WTC11 (cell line): ENCODE measurements at places on chromosomes 3 and 15.
A peak's percentile ranks its signal among the peaks of the same experiment; 100 is the strongest.

- no peak for DNase-seq
Observed at GRCh38 chr3:24145981-24146822, 201.1 kb downstream of the NR1D2 start.

DNA sequence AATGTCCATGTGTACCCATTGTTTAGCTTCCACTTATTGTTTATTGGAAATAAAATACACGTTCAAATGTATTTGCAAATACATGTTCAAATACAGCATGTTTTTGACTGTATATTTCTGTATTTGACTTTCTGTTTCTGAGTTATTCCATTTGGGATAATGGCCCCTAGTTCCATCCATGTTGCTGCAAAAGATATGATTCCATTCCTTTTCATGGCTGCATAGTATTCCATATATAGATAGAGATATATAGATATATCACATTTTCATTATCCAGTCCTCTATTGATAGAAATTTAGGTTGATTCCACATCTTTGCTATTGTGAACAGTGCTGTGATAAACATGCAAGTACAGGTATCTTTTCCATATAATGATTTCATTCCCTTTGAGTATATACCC is 241.4 kb upstream of the SOX2 start:
- DNase-seq = no peak

- DNase-seq = no peak
Observed at GRCh38 chr15:50353251-50353974, 1.6 kb downstream of the GABPB1 start.

DNA sequence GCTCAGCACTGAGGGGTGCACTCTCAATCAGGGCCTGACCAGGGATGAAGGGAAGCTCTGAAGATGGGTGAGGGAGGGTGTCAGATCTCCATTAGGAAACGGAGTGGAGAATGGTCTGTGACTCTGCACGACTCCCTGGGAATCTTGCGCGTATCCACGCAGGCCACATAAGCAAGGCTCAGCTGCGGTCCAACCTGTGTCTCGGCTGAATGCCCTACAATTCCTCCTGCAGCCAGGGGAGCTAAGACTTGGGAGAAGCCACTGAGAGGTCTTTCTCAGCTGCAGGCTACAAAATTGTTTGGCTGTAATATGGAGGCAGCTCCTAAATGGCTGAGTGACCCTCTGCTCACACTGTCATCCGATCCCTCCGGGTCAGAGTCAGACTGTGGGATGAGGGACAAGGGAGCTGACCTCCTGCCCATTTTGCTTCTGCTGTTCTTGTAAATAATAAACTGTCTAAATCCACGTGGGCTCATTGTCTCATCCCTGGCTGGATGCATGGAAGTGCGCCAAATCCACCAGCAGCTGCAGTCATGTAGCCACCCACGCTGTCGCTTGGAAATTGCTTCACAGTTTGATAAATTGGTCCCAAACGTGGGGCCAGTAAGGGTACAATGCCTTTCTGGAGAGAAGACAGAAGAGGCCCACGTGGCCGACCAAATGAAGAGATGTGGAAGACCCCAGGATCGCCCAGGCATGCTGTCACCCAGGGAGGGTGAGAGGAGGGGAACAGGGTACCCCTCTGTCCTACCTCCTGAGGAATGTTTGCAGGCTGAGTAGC is 30.5 kb downstream of the ALS2CL start:
- no peak for DNase-seq

DNA sequence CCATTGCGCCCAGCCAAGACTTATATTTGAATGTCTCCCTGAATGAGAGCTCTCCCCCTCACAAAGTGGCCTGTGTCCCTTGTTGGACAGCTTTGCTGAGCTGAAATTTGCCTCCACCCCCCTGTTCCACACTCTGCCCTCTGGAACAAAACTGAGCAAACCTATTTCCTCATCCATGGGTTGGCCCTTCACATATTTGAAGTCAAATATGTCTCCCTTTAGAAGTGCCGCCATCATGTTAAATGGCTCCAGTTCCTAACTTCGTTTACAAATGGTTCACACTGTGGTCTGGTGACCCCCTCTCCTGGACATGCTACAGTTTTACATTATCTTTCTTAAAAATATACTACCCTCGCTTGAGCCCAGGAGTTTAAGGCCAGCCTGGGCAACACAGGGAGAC is 4.6 kb downstream of the PLIN1 start:
- DNase-seq = no peak

- DNase-seq = no peak
Observed at GRCh38 chr3:53616321-53616720, 121.9 kb downstream of the CACNA1D start.

DNA sequence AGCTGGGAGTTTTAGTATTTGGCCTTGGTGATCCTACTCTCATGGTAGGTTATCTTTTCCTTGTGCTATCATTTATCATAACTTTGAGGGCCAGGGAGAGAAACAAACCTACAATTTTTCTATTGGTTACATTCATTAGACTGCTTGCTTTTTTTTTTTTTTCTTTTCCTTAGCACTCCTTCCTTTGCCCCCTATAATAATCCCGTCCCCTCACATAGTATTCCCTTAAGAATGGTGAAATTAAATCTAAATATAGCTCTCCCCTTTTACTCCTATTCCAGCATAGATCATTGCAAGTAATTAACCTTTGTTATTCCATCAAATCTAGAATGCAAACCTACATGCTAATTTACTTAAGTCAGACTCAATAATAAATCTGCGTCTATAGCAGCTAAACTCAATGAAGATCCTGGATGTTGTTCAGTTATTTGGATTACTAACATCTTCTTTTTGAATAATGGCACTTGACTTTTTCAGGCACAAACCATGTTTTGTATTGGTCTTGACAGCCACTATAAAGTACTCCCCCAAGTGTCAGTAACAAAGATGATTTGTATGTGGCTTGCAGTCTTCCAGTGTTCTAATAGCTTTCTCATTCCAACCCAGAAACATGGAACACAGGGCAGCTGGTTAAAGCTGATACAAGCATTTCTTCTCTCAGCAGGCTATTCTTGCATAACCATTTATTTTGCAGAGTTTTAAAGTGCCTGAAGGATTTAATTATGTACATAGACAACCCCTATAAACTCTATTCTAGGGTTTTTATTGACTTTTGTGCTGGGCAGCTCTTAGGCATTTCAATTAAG is 420.6 kb downstream of the MECOM start:
- no peak for DNase-seq

GRCh38 chr3:175692256-175692655 is 833.1 kb downstream of the NAALADL2 start:
- no peak for DNase-seq

- DNase-seq = no peak
Observed at GRCh38 chr15:40338921-40339620, 1.7 kb downstream of the CCDC9B start.

GRCh38 chr15:70431854-70432253 is 331.5 kb downstream of the UACA start:
- DNase-seq = no peak

- DNase-seq = no peak
Observed at GRCh38 chr3:183539811-183540210, 15.7 kb downstream of the KLHL6 start.

- DNase-seq = no peak
Observed at GRCh38 chr3:44173263-44173662, 68.4 kb upstream of the TOPAZ1 start.

- no peak for DNase-seq
Observed at GRCh38 chr3:46883054-46883829, 5.7 kb downstream of the PTH1R start.

DNA sequence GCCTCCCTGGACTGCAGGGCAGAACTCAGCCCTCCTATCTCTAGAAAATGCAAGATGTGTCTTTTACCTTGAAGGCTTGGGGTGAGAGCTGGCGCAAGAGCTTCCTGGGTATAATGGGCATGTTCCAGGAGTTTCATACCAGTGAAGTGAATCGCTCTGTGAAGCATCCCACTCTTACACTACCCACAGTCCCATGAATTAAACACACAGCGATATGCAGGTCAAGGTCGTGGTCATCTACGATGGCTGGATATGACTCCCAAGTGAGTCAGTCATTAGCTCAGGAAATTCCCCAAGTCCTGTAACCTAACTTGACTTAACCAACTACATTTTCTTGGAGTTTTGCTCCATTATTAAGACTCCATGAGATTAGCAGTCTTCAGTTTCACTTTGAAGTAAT is 439.7 kb downstream of the NTRK3 start:
- no peak for DNase-seq

GRCh38 chr15:32873284-32874114 is 155.7 kb downstream of the GREM1 start:
- no peak for DNase-seq

GRCh38 chr3:168436245-168436724 is 340.6 kb upstream of the GOLIM4 start:
- DNase-seq = no peak

GRCh38 chr3:166860217-166860616 is 519.9 kb downstream of the ZBBX start:
- no peak for DNase-seq

GRCh38 chr3:149386299-149386606 is 8.8 kb upstream of the TM4SF1 start:
- no peak for DNase-seq

DNA sequence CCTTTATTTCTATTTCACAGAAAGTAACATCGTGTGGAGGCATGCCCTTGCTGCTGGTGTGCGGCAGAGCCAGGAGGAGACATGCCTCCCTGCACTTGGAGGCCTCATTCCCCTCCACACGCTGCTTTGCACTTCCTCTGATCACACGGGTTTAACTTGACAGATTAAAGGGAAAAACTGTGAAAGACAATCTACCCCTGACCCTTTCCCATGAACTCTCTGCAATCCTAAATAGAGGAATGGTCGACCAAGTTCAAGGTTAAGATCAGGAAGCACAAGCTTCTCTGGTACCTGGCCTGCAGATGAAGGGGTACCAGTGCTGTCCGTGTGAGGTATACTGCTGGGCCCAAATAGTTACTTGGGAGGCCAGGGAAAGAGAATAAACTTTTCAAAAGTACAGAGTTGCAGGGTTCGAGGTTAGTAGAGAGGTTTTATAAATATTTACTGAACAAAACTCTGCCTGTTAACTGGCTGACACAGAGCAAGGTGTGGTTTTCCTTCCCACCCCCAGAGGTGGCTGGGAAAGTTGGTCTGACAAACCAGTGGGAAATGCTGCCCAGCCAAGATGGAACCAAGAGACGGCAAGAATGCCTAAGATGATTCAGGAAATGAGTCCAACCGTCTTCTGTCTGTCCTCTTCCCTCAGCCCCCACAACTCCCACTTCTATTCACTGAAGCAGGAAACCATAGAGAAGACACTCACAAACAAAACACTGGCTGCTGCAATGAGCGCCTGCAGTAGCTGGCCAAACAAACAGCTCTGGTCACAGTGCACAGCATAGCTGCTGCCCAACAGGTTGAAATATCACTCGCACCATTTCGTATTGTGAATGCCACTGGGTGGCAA is 79.6 kb downstream of the IGF2BP2 start:
- DNase-seq = no peak

GRCh38 chr3:67389176-67389575 is 265.2 kb downstream of the SUCLG2 start:
- DNase-seq = no peak

- DNase-seq = no peak
Observed at GRCh38 chr15:26673445-26673844, 99.4 kb downstream of the GABRB3 start.

- DNase-seq = peak; percentile 25
Observed at GRCh38 chr3:96814651-96815567, 515 bp downstream of the EPHA6 start.

DNA sequence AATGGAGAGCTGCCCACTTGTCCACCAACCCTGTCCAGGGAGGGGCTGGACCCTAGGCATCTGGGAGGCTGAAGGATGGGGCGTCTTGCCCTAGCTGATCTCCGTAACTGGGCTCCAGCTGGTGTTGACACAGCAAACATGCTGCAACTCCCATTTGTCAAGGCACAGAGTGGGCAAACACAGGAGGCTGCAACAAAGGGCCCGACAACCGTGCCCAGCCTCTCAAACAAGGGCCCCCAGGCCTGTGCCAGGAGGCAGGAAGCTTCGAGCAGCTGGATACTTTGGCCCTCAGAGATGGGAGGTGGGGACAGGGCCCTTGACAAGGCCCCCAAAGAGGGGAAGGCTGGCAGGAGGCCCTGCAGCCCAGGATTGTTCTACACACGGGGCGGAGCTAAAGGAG is 64.2 kb upstream of the TMEM115 start:
- DNase-seq = no peak

DNA sequence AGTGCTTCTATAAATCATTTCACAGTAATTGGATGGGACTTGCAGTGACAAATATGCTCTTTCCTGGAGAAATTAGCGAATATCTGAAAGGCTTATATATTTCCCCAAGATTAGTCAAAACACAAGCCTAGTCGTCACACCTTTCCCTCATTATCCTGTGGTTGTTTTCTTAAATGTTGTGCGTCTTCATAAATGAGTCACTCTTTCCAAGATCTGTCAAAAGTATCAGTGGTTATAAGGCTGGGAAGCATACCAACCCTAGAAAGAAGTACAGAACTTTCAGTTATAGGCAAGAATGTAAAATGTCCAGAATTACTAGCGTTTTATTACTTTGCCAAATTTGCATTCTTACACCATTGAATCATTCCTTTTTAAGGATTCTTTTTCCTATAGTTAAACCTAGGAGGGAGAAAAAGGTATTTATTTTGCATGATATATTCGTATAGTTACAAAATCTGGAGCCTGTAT is 33.6 kb downstream of the TMEM212 start:
- DNase-seq = no peak

GRCh38 chr3:141127344-141128125 is 76.4 kb downstream of the SPSB4 start:
- DNase-seq = no peak

- DNase-seq = no peak
Observed at GRCh38 chr3:140319739-140320138, 358.1 kb upstream of the TRIM42 start.

GRCh38 chr15:51803965-51804364 is 25.5 kb upstream of the TMOD3 start:
- DNase-seq = no peak
